ENCODE measurements at places on chromosomes 1 and 21.

DNA sequence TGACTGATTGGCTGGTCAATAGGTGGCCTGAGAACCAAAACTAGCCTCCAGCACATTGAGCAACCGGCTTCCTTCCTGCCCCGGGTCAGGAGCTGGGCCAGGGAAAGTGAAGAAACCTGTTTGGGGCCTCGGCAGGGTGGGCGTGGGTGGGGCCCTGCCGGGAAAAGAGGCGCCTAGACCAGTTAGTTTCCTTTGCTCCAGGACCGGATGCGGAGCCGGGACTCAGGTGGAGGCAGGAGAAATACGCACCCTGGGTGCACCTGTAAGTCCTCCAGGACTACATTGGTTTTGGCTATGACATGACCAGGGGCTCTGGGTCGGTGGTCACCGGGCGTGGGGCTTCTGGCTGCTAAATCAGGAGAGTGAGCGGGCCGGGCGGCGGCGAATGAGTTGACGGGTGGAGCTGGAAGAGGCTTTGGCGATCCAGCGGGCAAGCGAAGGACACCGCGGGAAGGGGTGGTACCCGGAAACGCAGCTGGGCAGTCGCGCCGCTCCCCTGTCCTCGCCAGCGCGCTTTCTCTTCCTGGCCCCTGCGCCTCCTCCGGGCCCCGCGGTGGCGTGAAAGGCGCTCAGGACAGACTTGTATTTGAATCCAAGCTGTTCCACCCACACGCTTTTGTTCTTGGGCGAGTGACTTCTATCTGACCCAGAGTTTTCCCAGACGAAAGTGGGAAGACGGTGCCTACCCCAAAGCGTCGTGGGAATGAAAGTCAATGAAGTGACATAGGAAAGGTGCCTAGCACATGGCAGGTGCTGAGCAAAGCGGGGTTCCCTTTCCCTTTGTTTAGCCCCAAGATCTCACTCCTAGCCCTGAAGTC lies 30.6 kb upstream of the JUN start:
- no peak for DNase-seq

DNA sequence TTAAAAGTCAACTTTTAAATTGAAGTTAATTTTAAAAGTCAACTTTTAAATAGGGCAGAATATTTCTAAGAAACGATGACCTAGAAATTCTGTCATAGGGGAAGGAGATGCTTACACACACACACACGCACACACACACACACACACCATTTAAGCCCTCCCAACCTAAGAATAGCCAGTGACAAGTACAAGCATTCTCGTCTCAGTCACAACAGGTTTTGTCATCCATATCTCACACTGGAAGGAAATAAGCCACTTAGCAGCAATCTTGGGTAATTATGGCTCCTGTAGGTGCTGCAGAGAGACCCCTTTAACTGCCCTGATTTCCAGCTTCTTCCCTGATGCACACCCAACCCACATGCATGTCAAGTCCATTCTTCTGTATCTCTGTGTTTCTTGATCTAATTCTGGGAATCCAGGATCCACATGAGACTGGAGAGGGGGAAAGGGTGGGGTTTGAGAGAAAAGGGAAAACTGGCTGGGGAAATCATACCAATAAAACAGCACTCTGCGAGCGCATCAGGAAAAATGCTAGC lies 338.1 kb downstream of the PAPPA2 start:
- no peak for DNase-seq

GRCh38 chr1:51555866-51556619 lies 37.0 kb upstream of the EPS15 start:
- DNase-seq, result no peak

DNA sequence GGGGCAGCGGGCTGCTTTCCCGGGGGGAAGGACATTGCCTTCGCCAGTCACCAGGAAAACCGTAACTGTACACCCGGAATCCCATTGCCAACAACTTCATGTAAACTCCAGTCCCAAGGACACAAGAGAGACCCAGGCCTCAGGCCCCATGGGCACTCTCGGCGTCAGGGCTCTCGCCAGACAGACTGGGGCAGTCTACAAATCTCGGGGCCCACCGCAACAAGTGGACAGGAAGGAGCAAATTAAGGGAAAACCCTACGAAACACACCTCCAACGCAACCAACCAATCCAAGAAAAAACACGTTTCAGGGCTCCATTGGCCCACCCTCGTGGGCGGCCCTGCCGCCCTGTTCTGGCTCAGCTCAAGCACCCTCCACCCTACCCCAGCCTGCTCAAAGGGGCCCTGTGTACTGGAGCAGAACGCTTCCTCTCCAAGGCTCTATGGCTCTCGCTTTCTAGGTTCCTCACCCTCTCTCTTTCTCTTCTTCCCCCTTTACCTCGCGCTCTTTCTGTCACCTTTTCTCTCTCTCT lies 4.6 kb upstream of the ZNF678 start:
- DNase-seq, result no peak

DNA sequence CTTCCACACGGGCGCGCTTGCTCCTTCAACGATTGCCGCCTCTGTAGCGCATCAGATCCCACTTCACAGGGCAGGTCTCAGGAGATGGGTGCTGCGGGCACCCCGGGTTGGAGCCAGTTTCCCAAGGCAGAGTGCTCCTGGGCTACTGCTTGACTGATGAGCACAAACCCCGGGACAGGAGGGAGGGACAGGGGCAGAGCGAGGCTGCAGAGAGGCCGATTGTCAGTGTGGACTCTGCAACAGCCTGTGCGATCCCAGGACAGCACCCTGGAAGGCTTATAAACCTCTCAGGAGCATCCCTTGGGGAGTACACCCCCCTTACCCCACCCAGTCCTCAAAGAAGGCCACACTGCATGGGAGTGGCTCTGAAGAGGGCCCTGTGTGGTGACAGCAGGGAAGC lies 28.0 kb upstream of the BACE2 start:
- no peak for DNase-seq

DNA sequence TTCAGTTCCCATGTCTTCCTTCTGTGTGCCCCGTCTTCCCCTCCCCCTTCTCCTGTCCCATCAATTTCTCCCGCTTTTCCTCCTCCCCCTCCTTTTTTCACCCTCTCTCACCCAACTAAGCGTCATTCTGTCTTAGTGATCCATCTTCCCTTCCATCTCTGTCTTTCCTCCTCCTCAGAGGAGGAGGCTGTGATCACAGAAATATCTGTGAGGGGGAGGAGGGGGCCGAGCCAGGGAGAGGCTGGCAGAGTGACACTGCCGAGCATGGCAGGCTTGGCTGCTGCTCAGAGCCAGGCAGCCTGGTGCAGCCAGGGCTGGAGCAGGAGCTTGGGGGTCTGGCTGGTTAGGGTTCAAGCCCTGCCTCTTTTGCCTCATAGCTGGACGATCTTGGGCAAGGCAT lies 7.6 kb downstream of the HTR6 start:
- no peak for DNase-seq

GRCh38 chr1:88730132-88730675 lies 46.1 kb downstream of the PKN2 start:
- no peak for DNase-seq

DNA sequence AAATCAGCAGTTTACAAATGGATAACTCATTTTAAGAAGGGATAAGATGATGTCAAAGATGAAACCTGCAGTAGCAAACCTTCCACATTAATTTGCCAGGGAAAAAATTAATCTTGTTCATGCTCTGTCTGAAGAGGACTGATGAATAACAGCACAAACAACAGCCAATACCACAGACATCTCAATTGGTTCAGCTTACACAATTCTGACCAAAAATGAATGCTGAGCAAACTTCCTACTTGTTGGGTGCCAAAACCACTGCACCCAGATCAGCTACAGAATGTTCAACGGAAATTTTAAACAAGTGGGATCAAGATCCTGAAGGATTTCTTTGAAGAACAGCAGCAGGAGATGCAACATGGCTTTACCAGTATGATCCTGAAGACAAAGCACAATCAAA lies 98.3 kb downstream of the COQ8A start:
- no peak for DNase-seq

GRCh38 chr21:33966324-33966949 lies 50.8 kb upstream of the ATP5PO start:
- DNase-seq, result no peak

DNA sequence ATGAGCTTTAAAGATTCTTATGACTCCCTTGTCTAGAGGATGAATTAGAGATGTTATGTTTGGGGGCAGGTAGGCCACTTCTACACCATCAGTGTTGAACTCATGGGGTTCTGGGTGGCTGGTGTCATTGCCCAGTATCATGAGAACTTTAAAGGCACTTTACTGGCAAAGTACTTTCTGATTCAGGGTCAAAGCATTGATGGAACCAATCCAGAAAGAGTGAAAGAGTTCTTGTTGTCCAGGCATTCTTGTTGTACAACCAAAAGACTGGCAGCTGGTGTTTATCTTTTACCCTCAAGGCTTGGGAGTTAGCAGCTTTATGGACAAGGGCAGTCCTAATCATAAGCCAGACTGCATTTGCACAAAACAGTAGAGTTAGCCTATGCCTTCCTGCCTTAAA lies 673.0 kb downstream of the USP25 start:
- no peak for DNase-seq

DNA sequence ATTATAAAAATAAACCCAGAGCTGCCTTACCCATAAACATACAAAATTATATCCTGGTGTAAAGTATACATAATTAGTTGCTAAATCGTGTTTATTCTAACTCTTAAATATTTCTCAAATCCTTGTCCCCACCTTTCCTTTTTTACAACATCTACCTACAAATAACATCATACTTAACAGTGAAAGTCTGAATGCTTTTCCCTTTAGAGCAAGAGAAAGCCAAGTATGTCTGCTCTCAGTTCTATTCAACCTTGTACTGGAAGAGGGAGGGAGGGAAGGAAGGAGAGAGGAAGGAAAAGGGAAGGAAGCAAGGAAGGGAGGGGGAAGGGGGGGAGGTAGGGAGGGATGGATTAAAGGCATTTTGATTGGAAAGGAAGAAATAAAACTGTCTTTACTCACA lies 14.6 kb downstream of the DOCK7 start:
- no peak for DNase-seq

DNA sequence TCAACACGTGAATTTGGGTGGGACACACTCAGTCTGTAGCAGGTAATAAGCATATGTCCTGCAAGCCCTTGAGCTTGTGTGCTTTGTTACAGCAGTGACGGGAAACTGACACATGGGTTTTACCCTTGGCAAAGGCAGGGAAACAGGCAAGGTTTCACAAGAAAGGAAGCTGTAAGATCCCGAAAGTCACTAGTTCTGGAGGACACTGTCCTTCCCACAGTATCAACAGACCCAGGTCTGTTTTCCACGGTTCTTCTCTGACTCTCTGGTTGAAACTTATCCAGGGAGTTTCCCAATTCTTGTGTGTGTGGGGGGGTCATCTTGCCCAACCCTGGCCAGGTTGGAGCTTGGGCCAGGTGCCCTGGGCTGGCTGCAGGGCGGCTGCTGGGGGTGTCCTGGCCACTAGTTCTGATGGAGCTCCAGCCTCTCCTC lies 29.3 kb upstream of the ZBTB21 start:
- no peak for DNase-seq

GRCh38 chr1:14259191-14259757 lies 339.2 kb upstream of the KAZN start:
- no peak for DNase-seq

DNA sequence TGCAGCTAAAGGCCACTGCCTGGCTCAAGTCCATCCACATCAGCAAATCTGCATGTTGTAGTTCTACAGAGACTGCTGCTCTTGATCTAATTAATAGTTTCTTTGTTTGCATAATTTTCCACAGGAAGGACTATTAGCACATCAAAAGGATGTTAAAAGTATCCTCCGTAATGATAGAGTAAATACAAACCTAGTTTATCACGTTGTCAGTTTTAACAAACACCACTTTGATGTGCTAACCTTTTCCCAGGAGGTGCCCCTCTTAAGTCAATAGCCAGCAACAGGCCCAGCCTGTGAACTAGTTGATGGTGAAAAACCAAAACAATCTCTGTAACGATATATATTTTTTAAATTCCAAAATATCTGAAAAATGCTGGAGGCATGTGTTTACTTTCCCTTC lies 64.2 kb upstream of the SLC22A15 start:
- no peak for DNase-seq

DNA sequence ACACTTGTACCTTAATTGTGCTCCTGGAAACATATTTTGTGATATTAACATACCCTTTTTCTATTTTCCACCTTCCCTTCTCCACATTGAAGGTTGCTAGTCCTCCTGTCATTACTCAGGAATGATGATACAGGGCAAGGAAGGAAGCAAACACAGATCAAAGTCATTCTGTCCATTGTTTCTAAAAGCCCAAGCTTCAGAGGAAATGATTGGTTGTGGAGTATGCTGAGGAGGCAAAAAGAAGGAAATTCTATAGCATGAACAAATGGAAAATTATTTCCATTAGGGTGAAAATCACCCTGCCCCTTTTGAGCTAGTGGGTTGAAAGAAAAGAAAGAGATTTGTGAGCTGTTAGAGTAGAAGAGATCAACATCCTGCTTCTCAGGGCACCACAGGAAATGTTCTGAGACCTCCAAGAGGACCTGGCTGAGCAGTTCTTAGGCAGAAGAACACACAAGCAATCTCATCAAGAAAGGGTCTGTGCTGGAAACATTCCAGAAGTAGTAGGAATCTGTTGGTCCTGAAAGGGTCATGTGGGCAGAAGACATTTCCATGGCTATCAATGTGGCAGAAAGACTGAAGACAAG lies 29.0 kb upstream of the PRRX1 start:
- no peak for DNase-seq

DNA sequence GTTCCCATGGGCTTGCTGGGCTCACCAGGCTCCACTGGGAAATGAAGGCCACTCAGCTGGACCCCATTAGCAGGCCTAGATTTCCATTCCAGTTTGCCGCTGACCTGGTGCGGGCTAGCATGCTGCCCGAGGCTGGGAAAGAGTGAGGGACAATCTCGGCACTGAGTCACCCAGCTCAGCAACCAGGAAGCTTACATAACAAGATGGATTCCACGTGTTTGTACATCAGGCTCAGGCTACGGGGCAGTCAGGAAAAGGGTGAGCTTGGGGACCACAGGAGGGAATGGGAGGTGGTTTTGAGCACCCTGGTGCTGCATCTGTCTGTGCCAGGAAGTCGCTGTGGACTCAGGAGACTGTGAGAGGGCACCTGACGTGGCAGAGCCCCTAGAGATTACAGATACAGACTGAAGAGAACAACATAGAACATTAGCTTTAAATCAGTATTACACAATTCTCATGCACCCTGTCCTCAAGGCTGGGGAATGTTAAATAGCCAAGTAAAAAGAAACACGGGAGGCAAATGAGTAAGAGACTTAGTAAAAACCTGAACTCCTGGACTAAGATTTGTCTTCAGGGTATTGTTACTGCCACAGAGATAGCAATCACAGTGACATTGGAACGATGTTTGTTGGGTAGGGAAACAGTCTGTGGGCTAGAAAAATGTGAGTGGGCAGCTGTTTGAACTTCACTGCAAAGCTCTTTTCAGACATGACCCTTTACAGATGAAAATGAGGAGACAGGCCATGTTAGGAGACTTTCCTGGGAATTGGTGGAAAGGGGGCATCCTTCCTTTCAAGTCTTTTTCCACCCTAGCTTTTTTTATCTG lies 51.1 kb downstream of the GLUL start:
- DNase-seq, result no peak

Data from CD4-positive, alpha-beta T cell treated with Interleukin-6 for 4 hours (primary cell).